ENCODE measurements at places on chromosomes 4 and X.

GRCh38 chr4:78484574-78484973 is 67.0 kb upstream of the ANXA3 start:
- no peak for DNase-seq

- no peak for DNase-seq
Observed at GRCh38 chr4:101315041-101315440, 32.3 kb downstream of the PPP3CA start.

DNA sequence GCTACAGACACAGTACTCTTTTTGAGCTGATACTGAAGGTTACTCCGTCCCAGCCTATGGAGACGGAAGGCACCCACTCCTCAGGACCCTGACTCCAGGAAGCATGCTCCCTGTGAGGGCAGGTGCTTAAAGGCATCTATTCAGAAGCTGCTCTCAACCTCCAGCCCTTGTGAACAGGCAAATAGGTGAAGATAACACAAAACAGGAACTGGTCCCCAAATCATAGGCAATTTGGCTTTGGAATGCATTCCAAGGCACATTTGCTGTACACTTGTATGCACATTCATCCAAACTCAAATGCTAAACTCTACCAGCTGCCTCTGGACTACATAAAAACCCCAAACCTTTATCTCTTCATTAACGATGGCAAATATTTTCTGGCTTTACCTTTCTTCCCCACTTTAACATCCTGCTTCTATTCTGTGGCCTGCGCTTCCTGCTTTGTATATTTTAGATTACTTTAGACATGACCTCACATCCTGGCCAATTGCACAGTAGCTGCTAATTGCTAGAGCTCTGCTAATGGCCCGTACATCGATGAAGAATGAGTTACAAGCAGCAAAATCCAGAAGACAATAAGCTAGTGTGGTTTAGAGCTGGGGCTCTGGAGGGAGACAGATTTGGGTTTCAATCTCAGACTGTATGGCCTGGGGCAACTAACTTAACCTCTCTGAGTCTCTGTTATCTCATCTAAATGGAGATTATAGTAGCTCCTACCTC is 3.2 kb downstream of the SEL1L3 start:
- no peak for DNase-seq

DNA sequence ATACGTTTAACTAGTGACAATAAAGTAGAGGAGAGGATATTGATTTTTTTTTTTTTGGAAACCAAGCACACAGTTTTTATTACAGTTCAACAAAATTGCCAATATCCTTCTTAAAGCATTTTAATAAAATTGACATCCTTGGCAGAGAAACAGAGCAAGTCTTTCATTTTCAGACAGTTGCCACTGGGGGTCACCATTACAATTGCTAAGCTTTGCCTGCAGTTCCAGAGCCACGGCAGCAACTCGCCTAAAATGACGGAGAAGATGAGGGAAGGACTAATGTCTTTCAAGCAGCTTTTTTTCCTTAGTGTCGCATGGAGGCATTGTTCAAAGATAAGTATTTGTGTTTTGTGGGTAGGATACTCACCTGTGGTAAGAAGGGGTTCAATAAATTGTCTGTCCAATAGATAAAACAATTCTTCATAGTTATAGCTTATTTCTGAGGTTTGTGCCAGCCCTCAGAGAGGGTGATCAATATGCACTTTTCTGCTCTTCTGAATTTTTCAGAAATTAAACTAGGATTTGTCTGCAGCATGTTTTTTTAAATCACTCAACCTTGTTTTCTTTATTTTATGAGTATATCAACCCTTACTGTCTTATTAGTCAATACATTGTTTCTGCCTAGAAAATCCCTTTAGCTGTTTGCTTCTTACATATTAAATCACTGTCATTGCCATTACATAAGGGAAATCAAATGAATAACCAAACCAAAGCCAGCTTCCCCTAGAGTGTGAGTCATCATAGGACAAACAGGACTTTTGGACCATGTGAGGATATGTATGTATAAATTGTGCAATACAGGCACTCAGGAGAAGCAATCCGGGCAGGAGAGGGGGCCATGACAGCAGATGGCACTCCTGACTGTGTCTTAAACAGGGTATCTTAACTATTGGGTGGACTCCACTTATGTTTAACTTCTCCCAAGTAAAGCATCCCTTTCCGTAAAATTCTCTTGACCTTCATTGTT is 508.1 kb upstream of the ARX start:
- DNase-seq: peak; percentile 18

DNA sequence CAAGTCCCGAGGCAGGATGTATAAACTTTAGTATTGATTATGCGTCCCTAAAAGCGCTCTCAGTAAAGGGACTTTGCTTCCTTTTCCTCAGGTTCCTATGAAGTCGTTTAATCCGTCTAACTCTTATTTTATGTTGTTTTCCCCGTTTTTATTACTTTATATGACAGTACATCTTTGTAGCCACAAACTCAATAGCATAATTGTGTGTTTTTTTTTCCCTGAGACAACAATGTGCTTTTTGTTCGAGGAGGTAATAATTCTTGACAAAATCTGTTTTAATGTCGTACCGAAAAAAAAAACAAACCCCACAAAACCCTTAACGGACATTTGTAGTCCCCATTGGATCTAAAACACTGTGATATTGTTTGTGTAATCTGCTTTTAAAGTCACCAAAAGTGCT is 17.9 kb upstream of the PPP2R3B start:
- DNase-seq: no peak

DNA sequence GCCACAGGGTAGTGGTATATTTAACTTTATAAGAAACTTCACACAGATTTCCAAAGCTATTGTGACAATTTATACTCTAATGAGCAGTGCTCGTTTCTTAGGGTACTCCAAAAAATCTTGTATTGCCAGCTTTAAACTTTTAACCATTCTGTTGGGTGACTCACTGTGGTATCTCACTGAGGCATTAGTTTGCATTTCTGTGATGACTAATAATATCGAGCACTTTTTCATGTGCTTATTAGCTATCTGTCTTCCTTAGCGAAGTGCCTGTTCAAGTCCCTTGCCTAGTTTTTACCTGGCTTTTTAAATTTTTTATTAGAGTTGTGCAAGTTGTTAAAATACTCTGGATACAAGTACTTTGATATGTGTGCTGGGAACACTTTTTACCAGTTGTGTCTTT is 5.5 kb downstream of the PNMA3 start:
- no peak for DNase-seq

Measured in glutamatergic neuron (in vitro differentiated cells).